Daoy (cell line): ENCODE measurements at places on chromosomes 6 and 20. TPM values are rescaled to one million over a fixed set of nuclear protein-coding genes. Genes with fewer than 3 reads are reported as not detected.

Gene DYNLT2
- 1.8 and 2.3 TPM in 2 replicates for total RNA-seq

Gene HRH3
- not detected in 2 replicates for total RNA-seq

Gene CAGE1
- 0.11 and 0.36 TPM in 2 replicates for total RNA-seq

Gene FRK
- 0.21 and 0.57 TPM in 2 replicates for total RNA-seq

- DNase-seq = peak; percentile 70
Measured at GRCh38 chr6:45423111-45423823, 45.5 kb upstream of the SUPT3H start.

GRCh38 chr6:56849896-56850295 is 105.0 kb upstream of the BEND6 start:
- DNase-seq = peak; percentile 57

DNA sequence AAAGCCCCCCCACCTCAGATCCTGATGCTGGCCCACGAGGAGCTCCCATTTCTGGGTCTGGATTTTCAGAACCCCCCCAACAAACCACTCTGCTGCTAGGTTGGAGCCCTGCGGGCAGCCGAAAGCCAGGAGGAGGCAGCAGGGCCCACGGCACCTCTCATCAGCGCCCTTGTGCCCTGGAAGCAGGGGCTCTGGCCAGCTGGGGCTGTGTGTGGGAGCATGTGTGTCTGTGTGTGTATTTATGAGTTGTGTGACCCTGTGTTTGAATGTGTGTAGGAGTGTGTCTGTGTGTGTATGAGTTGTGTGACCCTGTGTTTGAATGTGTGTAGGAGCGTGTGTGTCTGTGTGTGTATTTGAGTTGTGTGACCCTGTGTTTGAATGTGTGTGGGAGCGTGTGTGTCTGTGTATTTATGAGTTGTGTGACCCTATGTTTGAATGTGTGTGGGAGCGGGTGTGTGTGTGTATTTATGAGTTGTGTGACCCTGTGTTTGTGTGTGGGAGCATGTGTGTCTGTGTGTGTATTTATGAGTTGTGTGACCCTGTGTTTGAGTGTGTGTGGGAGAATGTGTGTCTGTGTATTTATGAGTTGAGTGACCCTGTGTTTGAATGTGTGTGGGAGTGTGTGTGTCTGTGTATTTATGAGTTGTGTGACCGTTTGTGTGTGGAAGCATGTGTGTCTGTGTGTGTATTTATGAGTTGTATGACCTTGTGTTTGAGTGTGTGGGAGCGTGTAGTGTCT is 18.9 kb downstream of the SLC17A9 start:
- DNase-seq = no peak

DNA sequence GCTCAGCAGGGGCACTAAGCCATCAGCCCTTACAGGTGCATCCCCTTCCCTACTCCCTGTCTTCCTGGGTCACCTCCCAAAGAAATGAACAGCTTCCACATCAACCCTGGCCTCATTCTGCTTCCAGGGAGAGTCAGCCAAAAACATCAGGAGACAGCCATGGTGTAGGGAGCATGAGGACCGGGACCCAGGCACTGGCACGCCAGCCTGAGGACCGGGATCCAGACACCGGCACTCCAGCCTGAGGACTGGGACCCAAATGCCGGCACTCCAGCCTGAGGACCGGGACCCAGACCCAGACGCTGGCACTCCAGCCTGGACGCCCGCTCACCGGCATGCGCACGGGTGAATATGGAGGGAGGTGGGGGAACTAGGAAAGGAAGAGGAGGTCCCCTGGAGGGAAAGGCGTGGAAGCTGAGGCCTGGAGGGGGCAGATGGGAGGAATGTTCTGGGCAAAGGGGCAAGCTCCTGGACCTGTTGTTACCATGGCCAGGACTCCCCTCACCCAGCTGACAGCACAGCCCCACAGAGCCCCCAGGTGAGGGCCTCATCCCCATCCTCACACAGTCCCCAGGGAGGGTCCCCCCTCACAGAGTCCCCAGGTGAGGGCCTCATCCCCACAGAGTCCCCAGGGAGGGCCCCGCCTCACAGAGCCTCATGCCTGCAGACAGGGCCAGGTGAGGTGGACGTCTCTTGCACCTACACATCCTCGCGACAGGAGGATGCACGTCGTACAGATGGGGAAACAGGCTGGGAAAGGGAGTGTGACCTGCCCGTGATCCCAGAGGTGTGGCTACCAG is 26.0 kb upstream of the MRGBP start:
- DNase-seq = no peak

DNA sequence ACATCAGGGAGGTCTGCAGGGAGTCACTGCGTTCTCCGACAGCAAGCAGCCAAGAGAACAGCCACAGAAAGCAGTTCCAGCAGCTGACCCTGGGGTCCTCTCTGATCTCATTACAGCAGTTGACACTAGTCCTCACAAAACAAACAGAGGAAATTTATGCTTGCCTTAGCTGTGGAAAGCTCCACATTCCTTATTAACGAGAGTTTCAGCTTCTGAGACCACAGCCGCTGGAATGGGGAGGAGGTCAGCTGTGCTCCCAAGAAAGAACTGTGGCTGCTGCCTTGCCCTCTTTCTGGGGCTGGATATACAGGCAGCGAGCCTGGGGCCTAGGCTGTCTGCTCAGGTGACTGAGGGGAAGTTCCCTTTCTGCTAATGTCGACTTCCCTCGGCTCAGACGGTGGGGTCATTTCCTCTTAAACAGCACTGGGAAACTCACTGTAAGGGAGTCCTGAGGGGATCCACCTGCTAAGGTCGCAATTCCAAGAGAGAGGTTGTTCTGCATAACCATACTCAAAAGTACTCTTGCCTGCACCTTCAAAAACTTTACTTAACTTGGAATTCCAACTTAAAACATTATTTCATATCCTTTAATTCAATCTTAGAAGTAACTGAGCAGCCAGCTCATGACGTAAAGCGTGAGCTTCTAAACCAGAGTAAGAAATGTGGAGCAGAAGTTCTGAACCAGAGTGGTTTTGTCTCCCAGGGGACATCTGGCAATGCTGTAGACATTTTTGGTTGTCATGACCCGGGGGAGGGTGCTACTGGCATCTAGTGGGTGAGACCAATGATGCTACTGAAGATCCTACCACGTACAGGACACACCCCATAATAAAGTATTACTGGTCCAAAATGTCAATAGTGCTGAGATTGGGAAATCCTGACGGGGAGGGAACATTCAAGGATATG is 80.3 kb downstream of the BACH2 start:
- DNase-seq = peak; percentile 37

DNA sequence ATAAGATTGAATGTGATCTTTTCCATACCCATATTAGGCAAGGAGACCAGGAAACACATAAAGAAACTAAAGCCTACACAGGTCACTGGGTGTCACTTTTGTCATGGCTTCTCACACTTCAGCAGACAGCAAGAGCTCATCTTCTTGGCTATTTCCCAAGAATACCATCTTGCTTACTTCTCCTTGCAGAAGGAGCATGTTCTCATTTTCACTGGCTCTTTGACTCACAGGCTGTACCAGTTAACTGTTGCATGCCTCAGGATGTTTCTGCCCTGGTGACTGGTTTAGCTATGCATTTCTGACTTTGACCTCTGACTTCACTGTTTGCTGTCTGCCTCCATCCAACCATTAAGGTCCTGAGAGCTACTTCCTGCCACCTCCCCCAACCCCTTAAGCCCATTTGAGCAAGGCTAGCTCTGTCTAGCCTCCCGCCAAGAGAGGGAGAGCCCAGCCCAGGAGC is 40.3 kb upstream of the OGFRL1 start:
- peak; percentile 37 for DNase-seq
